Stimulated activated CD4-positive, alpha-beta T cell treated with anti-CD3 and anti-CD28 coated beads, TNF-alpha, amount 100 ng/mL, for 48 hours (primary cell): ENCODE measurements at places on chromosomes 7 and 10.

- no peak for DNase-seq
Measured at GRCh38 chr10:127690176-127690835, 46.7 kb upstream of the FOXI2 start.

GRCh38 chr7:157010588-157011332 is at the start of gene MNX1:
Gene MNX1, minus strand, starts transcription at chr7:157010663. Its CDS starts 313 bp downstream, at chr7:157010350.
- no peak for DNase-seq

DNA sequence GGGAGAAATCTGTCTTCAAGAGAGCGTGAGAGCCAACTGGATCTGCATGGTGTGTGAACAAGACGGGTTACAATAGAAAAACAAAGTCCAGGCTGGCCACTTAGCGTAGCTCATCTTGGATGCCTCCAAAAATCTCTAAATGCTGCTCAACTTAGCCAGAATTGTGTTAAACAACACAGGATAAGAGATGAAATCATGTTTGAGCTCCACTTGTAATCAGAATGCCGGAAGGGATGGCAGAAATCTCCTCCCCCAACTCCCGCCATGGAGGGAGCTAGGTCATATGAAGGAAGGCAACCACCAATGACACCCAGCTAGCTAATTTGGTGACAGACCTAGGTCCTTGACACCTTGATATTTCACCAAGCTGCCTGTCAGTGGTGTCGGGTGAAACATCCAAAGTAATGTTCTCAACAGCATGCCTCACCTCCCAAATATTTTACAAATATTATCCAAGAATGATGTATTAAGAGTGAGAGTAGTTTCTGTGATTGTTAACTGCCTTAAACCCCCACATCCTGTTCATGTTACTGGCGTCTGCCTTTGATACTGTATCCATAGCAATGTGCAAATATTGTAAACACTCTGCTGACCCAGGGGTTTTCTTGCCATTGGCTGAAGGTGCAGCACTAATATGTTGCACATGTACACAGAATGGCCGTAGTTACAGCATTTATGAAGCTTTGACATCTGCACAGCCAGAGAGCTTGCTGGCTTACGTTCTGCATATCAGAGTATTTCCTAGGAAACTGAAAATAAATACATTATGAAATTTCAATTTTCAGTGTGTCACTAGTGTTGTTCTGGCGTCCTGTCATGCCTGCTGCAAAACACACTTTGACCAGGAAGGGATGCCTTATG is 25.8 kb downstream of the TMEM254 start:
- no peak for DNase-seq

GRCh38 chr10:94997741-94998174 is 59.3 kb downstream of the CYP2C9 start:
- DNase-seq = no peak

DNA sequence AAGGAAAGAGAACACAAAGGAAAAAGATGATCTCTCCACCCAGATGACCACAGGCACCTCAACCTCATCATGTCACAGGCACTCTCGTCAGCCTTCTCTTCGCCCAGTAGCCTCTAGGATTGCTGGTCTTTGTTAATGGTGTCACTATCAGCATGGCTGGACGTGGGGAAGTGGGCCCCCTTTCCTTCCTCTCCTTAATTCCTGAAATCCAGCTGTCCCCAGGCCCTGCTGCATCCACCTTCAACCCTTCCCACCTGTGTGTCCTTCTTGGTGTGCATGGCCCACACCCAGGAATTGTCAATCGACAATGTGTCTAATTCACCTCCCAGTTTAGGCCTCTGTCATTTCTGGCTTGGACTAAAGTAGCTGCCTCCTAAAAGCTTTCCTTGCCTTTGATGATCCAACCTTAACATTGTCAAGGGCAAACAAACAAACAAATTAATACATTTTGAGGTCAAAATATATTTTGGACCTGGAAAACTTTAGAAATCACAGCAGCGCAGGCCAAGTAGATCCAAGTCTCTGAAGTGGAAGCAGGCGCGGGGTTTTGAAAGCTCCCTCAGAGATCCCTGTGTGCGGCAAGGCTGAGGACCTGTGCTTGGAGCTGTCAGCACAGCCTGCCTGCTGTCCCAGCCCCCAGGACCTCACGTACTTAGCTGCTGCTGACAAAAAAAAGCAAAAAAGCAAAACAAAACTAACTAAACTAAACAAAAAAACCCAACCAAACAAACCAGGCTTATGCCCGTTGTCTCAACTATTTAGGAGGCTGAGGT is 193.3 kb upstream of the LYZL2 start:
- DNase-seq = no peak

GRCh38 chr10:81873231-81873931 is 1.6 kb upstream of the NRG3 start:
- DNase-seq = no peak

DNA sequence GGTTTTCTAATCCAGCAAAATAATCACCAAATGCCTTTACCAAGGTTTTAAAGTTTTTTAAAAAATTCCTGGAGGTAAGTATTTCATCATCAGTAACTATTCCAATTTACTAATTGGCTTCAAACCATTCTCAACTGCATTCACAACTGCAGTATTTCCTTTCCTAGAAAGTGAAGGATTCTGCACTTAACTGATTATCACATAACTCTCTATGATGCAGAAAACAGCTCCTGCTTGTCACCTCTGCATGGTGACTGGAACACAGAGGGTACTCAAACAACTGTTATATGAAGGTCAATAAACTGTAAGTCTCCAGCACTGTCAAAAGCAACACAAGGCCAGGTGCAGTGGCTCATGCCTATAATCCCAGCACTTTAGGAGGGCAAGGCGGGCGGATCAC is 42.6 kb downstream of the SRPK2 start:
- no peak for DNase-seq

DNA sequence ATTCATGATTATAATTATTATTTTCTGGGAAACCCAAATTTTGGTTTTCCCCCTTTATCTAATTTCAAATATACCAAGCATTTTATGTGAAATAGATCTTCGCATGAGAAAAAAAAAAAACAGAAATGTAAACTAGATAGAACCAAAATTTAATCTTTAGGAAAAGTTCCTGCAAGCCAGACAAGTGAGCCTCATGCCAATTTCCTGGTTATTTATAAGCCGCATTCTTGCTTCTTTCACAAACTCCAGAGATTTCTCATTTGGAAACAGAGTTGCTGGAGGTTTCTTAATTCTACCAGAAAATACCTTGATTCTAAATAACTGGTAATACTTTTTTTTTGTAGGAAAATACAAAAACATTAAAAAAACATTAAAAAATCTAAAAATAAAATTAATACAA is 690.4 kb upstream of the IGFBP3 start:
- no peak for DNase-seq

- DNase-seq = no peak
Measured at GRCh38 chr7:90081621-90082020, 72.6 kb upstream of the STEAP1 start.

- DNase-seq = no peak
Measured at GRCh38 chr7:43650457-43651052, 67.6 kb downstream of the STK17A start.
